Left ventricle myocardium inferior (tissue), 1 donor: ENCODE measurements at places on chromosomes 4 and X.
A peak's percentile ranks its signal among the peaks of the same experiment; 100 is the strongest.

GRCh38 chr4:137641544-137641943 is 109.2 kb upstream of the PCDH18 start:
- no peak for DNase-seq

- DNase-seq = no peak
Measured at GRCh38 chr4:140469791-140470733, 28.0 kb downstream of the MGAT4D start.

DNA sequence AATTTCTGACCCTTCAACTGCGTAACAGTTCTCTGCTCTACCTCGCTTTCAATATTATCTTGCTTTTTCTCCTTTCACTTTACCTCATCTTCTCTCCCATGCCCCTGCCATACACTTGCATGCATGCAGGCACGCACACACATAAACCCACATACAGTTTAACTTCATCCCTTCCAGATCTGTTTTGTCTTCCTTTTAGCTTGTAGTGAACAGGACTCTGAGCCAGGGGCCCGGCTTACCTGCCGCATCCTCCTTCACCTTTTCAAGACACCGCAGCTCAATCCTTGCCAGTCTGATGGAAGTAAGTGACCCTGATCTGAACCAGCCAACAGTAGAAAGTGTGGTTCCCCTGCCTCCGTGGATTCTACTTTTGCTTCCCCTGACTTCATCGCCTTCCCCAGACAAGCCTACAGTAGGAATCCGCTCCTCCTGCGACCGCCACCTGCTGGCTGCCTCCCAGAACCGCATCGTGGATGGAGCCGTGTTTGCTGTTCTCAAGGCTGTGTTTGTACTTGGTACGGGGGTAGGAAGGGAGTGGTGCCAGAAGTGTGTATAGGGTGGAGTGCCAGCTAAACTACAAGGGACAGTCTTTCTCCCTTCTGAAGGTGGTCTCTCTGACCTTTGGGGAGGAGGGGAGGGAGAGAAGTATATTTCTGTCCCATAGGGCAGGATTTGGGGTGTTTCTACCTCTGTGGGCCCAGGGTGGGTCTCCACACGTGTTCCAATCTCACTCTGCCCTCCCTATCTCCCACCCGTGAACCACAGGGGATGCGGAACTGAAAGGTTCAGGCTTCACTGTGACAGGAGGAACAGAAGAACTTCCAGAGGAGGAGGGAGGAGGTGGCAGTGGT is 10.7 kb downstream of the MED12 start:
- peak; percentile 59 for DNase-seq

GRCh38 chr4:95548738-95549245 is at the start of gene UNC5C:
UNC5C (minus strand) TSS chr4:95548973.
- peak; percentile 80 for DNase-seq

- DNase-seq = no peak
Measured at GRCh38 chr4:128322311-128322710, 34.7 kb upstream of the PGRMC2 start.

DNA sequence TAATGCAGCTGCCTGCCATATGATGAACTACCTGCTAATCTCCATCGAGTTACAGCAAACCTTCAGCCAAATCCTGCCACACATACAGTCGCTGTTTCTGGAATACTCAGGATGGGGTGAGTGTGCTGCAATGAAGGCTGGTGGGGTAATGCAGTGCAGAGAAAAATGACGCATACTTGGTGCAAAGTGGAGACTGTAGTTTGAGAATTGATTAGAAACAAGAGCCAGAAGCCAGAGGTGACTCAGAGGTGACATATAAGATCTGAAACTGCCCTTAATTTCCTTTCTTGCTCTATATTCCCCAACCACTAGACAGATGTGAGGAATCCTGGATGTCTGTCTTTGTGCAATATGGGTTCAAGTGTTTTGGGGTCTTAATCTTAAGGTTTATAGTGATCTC is 22.0 kb downstream of the C4orf54 start:
- DNase-seq = no peak

- no peak for DNase-seq
Measured at GRCh38 chr4:153082322-153083301, 121.6 kb upstream of the TRIM2 start.

DNA sequence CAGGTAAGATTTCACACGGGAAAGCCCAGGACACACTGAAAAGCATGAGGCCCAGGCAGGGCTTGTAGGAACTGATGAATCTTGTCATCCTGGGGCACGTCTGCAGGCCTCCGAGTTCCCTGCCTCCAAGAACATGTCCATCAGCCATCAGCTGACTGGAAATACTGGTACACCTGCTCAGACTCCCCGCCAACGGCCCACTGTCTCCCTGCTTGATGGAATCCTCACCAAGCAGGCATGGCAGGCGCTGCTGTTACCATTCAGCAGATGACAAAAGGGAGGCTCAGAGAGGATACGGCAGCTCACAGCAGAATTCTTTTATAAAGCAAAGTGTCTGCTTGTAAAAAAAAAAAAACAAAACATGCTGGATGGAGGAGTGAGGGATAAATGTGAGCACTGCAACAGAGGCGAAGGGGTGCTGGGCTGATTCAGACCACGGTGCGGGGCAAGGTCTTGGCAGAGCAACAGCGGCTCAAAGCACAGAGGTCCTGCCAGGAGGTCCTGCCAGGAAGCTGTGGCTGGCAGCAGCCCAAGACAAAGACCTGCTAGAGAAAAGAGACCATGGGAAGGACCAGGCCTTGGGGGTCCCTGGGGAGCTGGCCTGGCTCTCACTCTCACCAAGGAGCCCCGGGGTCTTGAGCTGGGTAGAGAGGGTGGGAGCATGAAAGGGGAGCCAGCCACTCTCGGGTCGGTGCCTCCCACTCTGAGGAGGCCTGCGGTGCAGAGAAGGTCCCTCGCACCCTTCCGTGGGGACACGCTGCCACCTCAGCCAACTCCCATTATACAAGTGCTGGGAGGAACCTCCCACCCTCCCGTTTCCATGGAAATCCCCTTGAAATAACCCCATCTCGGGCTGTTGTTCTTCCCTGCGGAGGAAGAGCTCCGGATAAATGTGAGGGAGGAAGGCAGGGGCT is 25.6 kb downstream of the PPP2R2C start:
- DNase-seq = peak; percentile 49

GRCh38 chr4:10457255-10457801 is at the start of gene ZNF518B:
ZNF518B (minus strand) TSS chr4:10457426; CDS start chr4:10446328, 11,098 bp downstream.
- peak; percentile 60 for DNase-seq

DNA sequence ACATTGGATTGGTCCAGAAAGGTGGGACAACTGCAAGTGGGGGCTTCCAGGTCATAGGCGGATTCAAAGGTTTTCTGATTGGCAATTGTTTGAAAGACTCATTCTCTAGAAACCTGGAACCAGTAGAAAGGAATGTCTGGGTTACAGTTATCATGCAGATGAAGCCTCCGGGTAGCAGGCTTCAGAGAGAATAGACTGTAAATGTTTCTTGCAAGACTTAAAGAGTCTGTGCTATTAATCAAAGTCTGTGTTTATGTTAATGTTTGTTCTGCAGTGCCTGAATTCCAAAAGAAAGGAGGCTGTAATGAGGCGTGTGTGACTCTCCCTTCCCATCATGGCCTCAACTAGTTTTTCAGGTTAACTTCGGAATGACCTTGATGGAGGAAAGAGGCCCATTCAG is 43.9 kb upstream of the GC start:
- no peak for DNase-seq

- no peak for DNase-seq
Measured at GRCh38 chrX:93932471-93933220, 258.6 kb downstream of the FAM133A start.

DNA sequence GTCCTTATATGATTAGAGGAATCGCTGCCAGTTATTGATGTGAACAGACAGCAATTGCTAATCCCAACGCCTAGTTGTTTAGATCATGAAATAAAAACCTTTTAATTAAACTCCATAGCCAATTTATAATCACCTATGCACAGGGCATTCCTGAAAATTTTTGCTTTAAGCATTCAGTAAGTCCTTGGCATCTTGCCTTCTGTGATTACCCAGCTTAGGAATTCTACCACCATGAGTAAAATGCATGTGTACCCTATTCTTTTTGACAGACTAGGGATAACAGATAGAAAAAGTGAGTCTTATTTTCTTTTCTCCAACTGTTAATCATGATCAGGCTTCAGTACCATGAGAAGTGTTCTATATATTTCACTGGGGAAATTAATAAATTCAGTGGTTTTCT is 995.3 kb upstream of the GRIA3 start:
- no peak for DNase-seq

- no peak for DNase-seq
Measured at GRCh38 chr4:158189422-158189821, 16.6 kb upstream of the GASK1B start.

DNA sequence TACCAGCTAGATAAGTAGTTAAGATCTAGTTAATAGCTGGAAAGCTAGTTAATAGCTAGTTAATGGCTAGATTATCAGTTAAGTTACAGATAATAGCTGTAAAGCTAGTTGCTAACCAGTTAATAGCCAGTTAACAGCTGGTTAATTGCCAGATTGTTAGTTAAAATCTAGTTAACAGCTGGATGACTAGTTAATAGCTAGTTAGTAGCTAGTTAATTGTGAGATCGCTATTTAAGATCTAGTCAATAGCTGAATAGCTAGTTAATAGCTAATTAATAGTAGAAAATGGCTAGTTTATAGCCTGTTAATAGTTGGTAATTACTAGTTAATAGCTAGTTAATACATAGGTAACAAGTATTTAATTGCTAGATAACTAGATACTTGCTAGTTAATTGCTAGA is 630.5 kb upstream of the CT83 start:
- no peak for DNase-seq

GRCh38 chr4:155234206-155234605 is 25.8 kb downstream of the NPY2R start:
- DNase-seq = no peak

DNA sequence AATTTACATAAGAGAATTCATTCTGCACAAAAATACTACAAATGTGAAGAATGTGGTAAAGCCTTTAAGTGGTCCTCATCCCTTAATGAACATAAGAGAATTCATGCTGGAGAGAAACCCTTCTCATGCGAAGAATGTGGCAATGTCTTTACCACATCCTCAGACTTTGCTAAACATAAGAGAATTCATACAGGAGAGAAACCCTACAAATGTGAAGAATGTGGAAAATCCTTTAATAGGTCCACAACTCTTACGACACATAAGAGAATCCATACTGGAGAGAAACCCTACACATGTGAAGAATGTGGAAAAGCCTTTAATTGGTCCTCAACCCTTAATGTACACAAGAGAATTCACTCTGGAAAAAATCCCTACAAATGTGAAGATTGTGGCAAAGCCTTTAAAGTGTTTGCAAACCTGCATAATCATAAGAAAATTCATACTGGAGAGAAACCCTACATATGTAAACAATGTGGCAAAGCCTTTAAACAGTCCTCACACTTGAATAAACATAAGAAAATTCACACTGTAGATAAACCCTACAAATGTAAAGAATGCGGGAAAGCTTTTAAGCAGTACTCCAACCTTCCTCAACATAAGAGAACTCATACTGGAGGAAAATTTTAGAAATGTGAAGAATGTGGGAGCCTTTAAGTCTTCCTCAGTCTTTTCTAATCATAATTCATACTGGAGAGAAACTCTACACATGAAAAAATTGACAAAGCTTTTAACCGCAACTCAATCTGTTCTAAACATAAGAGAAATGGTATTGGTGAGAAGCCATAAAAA is 37.4 kb downstream of the ZNF718 start:
- DNase-seq = no peak

GRCh38 chrX:101745046-101745445 is 85.4 kb upstream of the ARMCX2 start:
- no peak for DNase-seq

DNA sequence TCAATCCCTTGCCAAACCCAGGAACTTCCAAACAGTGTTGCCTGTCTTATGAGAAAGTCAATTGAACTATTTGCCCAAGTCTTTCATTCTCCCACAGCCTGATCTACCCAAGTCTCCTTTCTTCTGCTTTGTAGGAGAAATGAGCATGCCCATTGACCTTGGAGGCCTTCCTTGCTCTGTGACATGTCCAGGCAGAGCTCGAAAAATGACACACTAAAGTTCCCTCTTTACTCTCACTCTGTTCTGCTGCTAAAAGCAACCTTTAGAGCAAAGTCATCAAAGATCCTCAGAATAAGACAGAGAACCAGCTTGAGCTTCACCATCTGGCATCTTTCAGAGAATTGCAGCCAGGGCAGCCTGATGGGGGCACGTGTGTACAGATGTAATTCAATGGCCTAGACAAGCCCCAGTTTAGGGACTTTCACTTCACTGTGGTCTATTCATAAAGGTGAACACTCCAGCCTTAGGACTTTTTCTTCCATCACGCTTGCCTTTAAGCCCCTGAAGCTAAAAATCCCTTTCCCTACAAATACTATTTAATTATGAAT is 136.4 kb downstream of the AMELX start:
- DNase-seq = no peak

DNA sequence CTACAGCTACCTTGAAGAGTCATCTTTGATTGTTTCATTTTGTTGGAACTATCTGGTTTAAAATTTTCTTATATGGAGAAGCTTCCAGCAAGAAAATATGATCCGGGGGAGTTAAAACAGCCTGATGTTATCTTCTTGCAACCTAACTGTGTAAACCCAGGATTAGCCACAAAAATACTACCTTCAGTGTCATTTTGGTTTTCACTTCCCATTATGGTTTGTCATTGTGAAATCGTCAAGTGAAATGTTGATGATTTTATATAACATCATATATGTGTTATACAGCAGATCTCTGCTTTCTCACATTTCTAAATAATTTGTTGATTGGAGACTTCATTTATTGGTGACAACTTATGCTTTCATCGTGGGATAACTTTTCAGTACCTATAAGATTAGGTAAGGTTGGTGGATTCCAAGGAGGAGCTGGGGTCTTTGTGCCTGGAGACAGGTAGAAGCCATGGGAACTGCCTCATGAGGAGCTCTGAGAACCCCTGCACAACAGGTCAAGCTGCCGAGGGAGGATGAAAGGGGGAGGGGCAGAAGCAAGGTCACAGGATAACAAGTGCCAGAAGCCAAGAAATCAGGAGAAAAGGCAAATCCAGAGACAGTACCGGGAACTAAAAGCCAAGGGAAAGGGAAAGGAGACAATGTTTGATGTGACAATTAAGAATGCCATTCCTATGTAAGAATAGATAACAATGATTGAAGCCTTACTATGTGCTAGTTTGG is 7.2 kb downstream of the ARHGAP24 start:
- DNase-seq = no peak

GRCh38 chr4:54992266-54992665 is 133.1 kb downstream of the KDR start:
- DNase-seq = no peak

DNA sequence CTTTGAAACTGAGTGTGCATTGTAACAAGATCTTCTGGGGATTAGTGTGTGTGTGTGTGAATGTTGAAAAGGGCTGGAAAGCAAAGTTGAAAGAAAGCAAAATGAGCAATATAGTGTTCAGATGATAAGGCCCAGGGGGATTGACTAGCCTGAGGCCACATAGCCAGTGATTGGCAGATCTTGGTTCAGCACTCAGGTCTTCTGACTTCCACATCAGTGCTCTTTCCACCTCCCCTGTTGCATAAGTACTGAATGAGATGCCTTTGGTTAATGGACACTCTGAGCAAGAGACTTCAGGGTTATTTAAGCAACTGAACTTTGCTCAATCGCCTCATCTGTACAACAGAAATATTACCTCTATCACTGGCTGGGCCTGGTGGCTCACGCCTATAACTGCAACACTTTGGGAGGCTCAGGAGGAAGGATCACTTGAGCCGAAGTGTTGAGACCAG is 120.4 kb downstream of the TMEM164 start:
- no peak for DNase-seq

- no peak for DNase-seq
Measured at GRCh38 chr4:106941841-106942240, 94.3 kb downstream of the DKK2 start.

GRCh38 chrX:101813200-101813599 is 118.6 kb downstream of the ZMAT1 start:
- DNase-seq = no peak

GRCh38 chr4:149145803-149146202 is 669.8 kb downstream of the IQCM start:
- DNase-seq = no peak

- no peak for DNase-seq
Measured at GRCh38 chrX:70762285-70762684, 146.2 kb downstream of the TEX11 start.
